ENCODE measurements at places on chromosomes 4 and X.

GRCh38 chrX:16087076-16087475 lies 36.3 kb upstream of the GRPR start:
- no peak for DNase-seq
- H3K27me3 ChIP-seq, result no peaks in the 10 kb centered on the region

- H3K36me3 ChIP-seq, result peaks cover 6% of the 10 kb centered on the region
- peaks cover 19% of the 10 kb centered on the region for H3K4me1 ChIP-seq
- no peak for DNase-seq
- no peaks in the 10 kb centered on the region for H3K27me3 ChIP-seq
- H3K4me3 ChIP-seq, result peak overlapping the region; percentile 96
- peak overlapping the region; percentile 95 for H3K27ac ChIP-seq
Observed at GRCh38 chr4:151099976-151100417, 569 bp downstream of the RPS3A start.

DNA sequence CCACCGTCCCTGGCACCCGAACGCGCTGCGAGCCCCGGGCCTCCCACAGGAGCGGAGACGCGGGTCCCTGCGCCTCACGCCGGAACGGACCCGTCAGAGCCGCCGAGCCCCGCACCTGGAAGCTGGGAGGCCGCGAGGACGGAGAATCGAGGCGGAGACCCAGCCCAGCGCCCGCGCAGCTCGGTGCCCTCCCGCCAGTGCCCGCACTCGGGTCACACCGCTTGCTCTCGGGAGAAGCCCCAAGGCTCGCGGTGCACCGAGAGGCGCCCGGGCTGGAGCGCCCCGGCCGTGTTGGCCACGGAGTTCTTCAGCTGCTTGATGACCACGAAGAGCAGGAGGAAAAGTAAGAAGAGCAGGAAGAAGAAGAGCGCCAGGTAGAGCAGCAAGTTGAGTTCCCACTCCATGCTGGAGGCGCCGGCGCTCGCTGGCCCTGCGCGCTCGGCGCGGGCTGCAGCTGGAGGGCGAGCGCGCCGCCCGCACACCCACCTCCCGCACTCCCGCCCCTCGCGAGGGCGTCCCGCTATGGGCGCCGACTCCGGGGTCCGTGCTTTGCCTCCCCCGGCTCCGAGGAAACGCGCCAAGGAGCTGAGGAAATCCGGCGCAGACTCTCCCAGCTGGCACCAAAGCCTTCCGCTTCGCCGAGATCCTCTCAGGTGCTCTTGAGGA lies at the start of gene SMIM43:
TSS of gene SMIM43 (minus strand) at position 463 of the 666 bp plus-strand sequence. CDS start at position 404, 59 bp downstream.
- no peak for DNase-seq
- peak within 1 kb of the TSS; percentile 63 for H3K4me3 ChIP-seq
- H3K36me3 ChIP-seq, result no peaks in the 10 kb centered on the region
- peaks cover 18% of the 10 kb centered on the region for H3K27me3 ChIP-seq

- H3K27me3 ChIP-seq, result no peaks in the 10 kb centered on the region
- no peaks in the 10 kb centered on the region for H3K4me1 ChIP-seq
- no peak overlapping the region for H3K4me3 ChIP-seq
- H3K27ac ChIP-seq, result no peak overlapping the region
Observed at GRCh38 chrX:119688911-119689321, 4.1 kb downstream of the SEPTIN6 start.

GRCh38 chr4:179325181-179325580 lies 1882.9 kb upstream of the AGA start:
- no peak overlapping the region for H3K27ac ChIP-seq
- H3K27me3 ChIP-seq, result no peaks in the 10 kb centered on the region
- H3K4me1 ChIP-seq, result no peaks in the 10 kb centered on the region
- no peak overlapping the region for H3K4me3 ChIP-seq
- DNase-seq, result no peak

DNA sequence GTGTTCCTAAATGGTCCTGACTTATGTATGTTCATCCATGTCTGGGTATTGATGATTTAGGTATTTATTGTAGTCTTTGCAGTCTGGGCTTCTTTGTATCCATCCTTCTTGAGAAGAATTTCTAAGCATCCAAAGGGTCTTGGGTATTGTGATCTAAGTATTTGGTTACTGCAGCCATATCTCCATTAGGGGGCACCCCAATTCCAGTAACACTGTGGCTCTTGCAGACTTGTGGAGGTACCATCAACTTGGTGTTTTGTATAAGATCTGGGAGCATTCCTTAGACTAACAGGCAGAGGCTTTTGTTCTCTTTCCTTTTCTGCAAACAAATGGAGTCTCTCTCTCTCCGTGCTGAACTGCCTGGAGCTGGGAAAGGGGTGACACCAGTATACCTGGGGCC lies 113.7 kb upstream of the NEXMIF start:
- no peaks in the 10 kb centered on the region for H3K27me3 ChIP-seq
- H3K4me3 ChIP-seq, result no peak overlapping the region
- H3K4me1 ChIP-seq, result no peaks in the 10 kb centered on the region
- DNase-seq, result no peak
- H3K27ac ChIP-seq, result no peak overlapping the region

GRCh38 chr4:105059337-105059736 lies 87.3 kb upstream of the TET2 start:
- H3K27me3 ChIP-seq, result no peaks in the 10 kb centered on the region
- no peak for DNase-seq
- no peaks in the 10 kb centered on the region for H3K36me3 ChIP-seq
- no peaks in the 10 kb centered on the region for H3K4me1 ChIP-seq
- H3K4me3 ChIP-seq, result no peak overlapping the region
- no peak overlapping the region for H3K27ac ChIP-seq

All from psoas muscle (tissue), 8 donors.